Transverse colon (tissue), 4 donors: ENCODE measurements at places on chromosomes 1 and 21.

GRCh38 chr1:125087247-125087646 is 3902.5 kb downstream of the SRGAP2C start:
- H3K27me3 ChIP-seq, result peaks cover 14% of the 10 kb centered on the region
- no peaks in the 10 kb centered on the region for H3K36me3 ChIP-seq
- no peak for DNase-seq
- H3K27ac ChIP-seq, result no peak overlapping the region
- H3K4me3 ChIP-seq, result no peak overlapping the region

DNA sequence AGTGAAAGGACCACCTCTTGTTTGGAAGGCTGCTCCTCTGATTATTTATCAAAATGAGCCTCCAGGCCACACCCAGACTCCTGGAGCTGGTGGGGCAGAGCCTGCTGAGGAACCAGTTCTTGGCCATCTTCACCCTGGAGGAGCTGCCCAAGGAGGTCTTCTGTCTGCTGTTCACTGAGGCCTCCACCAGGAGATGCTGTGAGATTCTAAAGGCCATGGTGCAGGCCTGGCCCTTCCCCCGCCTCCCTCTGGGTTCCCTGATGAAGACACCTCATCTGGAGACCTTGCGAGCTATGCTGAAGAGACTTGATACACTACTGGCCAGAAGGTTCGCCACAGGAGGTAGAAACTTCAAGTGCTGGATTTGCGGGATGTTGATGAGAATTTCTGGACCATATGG is 61.7 kb upstream of the GJA8 start:
- no peaks in the 10 kb centered on the region for H3K36me3 ChIP-seq
- no peak overlapping the region for H3K27ac ChIP-seq
- no peaks in the 10 kb centered on the region for H3K27me3 ChIP-seq
- H3K4me1 ChIP-seq, result no peaks in the 10 kb centered on the region
- no peak for DNase-seq

DNA sequence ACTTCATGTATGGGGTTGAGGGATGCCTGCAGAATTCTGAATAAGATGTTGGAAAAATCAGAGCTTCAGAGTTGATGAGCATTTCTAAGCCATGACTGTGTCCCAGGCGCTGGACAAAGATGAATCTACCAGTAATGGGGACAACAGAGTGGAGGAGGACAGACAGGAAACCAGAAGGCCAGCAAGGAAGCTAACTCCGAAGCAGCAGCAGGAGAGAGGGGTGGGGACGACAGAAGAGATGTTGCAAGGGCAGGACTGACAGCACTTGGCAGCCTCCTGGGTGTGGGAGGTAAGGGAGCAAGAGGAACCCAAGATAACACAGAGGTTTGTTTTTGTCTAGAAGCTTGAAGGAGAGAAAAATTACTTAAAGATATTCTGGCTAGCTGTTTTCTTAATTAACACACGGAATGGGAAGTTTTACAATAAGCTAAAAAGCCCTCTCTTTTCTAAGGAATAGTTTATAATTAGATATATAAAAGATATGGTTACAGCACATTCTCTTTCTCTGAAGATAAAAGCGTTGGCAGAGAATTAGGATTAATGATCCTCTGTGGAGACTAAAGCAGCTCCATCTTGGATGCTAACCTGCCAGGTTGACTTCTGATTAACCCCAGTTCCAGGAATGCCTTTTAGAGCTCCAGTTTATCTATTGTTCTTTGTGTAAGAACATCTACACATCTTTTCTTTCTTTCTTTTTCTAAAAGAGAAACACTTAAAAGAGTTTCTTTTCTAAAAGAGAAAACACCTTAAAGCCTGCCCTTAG is 92.7 kb downstream of the TENT5C start:
- no peak for DNase-seq
- H3K27ac ChIP-seq, result no peak overlapping the region
- H3K36me3 ChIP-seq, result no peaks in the 10 kb centered on the region

- H3K4me1 ChIP-seq, result no peaks in the 10 kb centered on the region
- no peak overlapping the region for H3K27ac ChIP-seq
- H3K27me3 ChIP-seq, result no peaks in the 10 kb centered on the region
- no peak overlapping the region for H3K4me3 ChIP-seq
These were observed 55.3 kb upstream of the EIF4G3 start for GRCh38 chr1:21232044-21232443.

GRCh38 chr1:248793592-248793991 is 32.1 kb downstream of the SH3BP5L start:
- DNase-seq, result no peak
- no peak overlapping the region for H3K27ac ChIP-seq
- H3K4me1 ChIP-seq, result no peaks in the 10 kb centered on the region
- H3K4me3 ChIP-seq, result no peak overlapping the region
- no peaks in the 10 kb centered on the region for H3K27me3 ChIP-seq

DNA sequence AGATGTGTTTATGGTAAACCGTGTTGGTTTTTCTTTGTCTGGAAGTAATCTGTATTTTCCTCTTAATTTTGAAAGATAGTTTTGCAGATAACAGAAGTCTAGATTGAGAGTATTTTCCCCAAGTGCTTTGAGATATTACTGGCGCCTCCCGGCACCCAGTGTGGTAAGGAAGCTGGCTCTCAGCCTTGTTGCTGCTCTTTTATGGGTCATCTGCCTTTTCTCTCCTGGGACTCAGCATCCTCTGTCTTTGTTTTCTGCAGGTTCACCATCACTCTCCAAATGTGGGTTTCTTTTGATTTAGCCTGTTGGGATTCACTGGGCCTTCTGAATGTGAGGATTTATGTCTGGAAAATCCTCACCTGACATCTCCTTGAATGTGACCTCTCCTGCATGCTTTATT is 37.4 kb downstream of the POFUT2 start:
- DNase-seq, result no peak
- peaks cover 27% of the 10 kb centered on the region for H3K27me3 ChIP-seq
- no peaks in the 10 kb centered on the region for H3K36me3 ChIP-seq

DNA sequence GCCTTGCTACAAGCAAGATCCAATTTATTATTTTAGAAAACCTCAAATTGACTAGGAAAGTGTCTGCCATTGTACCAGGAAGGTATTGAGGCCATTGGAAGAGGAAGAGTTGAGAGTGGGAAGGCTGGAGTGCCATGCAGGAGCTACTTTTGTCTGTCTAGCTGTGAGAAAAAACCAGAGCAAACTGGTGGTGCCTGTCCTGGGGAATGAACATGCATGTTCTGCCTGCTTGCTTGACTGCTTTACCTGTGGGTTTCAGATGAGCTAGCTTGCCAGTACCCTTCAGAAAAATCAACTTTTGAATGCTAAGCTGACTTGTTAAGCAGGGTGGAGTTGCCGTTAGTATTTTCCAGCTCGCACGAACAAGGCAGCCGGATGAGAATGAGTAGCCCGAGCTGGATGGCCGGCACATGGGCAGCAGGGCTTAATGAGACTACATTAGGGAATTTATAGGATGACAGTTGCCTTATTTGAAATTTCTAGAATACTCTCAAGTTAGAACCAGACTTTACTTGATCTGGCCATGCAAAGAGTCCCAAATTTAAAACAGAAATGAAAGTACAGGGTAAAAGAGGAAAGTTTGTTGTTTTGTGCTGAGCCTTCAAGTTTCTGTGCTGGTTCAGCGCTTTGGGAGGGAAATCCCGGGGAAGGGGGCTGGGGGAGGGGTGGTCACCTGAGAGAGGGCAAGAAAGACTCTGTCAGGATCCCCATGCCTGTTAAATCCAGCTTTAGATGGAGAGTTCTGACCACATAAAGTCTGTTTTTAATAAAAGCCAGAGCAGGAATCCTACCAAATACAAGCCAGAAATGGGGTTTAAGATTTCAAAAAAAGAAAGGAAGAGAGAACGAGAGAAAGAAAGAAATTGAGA is 29.6 kb upstream of the C1orf105 start:
- no peaks in the 10 kb centered on the region for H3K36me3 ChIP-seq
- H3K4me1 ChIP-seq, result peaks cover 38% of the 10 kb centered on the region
- H3K27ac ChIP-seq, result peak overlapping the region; percentile 58
- H3K27me3 ChIP-seq, result no peaks in the 10 kb centered on the region
- DNase-seq, result peak; percentile 26

- H3K4me3 ChIP-seq, result no peak overlapping the region
- no peaks in the 10 kb centered on the region for H3K4me1 ChIP-seq
These were observed 18.6 kb downstream of the RO60 start for GRCh38 chr1:193077991-193078390.

DNA sequence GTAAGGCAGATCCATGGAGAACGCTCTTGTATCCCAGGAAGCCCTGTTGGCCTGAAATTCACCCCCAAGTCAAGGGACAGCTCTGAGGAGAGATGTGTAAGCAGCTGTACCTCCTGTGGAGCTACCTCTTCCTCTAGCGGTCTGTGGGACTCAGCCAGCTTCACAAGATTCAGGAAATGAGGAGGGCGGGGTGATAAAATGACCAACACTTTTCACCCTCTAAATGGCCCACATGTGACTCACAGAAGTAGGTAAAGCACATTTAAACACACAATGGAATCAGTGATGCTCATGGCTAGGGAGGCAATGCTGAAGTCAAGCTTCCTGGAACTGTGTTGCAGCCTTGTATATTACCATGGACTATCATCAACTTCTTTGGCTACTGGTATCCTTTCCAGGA is at the start of gene SH2D1B:
TSS of gene SH2D1B (minus strand) at position 135 of the 400 bp plus-strand sequence. CDS start at position 15, 120 bp downstream.
- no peak for DNase-seq
- H3K36me3 ChIP-seq, result no peaks in the 10 kb centered on the region
- H3K27ac ChIP-seq, result no peak within 1 kb of the TSS

DNA sequence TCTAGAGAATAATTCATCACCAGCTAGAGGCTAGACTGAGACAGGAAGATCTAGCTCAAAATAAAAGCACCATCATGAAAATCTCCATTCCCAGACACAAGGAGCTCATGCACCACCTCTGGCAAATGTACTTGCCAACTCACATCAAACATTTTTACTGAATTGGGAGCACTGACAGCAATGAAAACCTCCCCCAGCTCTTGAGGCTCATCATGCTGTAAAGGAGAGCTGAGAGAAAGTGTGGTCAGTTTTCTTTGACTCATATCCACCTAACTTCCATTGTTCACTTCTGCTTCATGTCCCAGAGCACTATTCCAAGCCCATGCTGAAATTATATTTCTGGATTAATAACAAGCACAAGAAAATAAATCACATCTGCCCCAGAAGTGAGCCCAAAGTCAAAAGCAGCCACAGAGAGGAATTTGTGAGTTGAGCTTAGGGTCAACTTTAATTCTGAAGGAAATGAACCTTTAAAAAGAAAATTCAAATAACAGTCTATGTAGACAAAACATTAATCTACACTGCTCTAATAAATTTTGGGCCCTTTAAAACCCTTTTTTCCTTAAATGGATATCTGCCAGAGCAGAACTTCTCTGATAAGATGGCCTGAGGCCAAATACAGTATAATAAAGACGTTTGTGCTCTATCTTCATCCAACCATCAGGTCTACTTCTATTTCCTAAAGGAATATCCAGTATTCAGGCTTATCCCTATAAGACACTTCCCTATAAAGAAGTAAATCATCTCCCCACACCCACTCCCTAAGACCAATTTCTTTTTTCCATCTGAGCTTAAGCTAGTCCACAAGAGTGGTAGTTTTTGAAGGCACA is 85.9 kb upstream of the ADAM30 start:
- H3K36me3 ChIP-seq, result no peaks in the 10 kb centered on the region
- no peaks in the 10 kb centered on the region for H3K27me3 ChIP-seq
- no peak overlapping the region for H3K4me3 ChIP-seq
- no peak for DNase-seq
- no peak overlapping the region for H3K27ac ChIP-seq

- no peaks in the 10 kb centered on the region for H3K27me3 ChIP-seq
- H3K27ac ChIP-seq, result peak overlapping the region; percentile 39
- H3K36me3 ChIP-seq, result no peaks in the 10 kb centered on the region
- no peak for DNase-seq
These were observed 499.2 kb downstream of the PLPP3 start for GRCh38 chr1:56080123-56080522.

DNA sequence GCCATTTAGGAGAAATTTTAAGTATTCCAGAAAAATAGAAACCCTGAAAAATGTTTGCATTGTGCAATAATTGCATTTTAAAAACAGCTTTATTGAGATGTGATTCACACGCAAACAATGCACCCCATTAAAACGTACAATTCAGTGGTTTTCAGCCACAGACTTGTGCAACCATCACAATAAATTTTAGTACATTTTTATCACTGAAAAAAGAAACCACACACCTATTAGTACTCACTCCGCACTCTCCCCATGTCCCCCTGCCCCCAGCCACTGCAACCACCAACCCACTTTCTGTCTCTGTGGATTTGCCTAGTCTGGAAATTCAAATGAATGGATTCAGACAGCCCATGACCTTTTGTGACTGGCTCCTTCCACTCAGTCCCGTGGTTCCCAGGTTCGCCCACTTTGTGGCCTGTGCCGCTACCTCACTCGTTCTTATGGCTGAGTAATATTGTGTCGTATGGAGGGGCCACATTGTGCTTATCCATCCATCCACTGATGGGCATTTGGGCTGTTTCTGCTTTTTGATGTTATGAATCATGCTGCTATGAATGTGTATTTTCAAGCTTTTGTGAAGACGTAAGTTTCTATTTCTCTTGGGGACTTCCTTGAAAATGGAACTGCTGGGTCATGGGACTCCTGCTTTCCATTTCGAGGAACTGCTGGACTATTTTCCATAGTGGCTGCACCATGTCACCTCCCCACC is 147.7 kb upstream of the ARHGEF16 start:
- no peak overlapping the region for H3K4me3 ChIP-seq
- H3K27me3 ChIP-seq, result no peaks in the 10 kb centered on the region
- no peaks in the 10 kb centered on the region for H3K36me3 ChIP-seq

DNA sequence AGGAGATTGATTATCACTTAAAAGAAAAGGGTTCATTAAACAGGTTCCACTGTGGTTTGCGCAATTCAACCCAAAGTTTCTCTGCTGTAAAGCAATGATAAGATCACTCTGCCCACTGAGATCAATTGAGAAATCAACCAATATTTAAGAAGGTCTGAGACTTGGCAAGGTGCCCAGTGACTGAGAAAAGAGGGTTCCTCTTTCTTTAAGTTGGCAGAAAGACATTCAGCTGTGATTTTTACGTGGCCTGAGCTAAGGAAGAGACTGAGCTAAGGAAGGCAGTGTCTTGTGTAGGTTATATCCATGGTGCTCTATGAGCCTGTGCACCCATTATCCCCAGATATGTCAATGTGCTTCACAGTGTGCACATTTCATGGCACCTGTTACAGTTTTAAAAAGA is 344.1 kb downstream of the DISC1 start:
- no peaks in the 10 kb centered on the region for H3K36me3 ChIP-seq
- H3K4me3 ChIP-seq, result no peak overlapping the region
- no peak overlapping the region for H3K27ac ChIP-seq

- H3K4me3 ChIP-seq, result no peak overlapping the region
- no peaks in the 10 kb centered on the region for H3K27me3 ChIP-seq
- H3K36me3 ChIP-seq, result no peaks in the 10 kb centered on the region
- no peak overlapping the region for H3K27ac ChIP-seq
- no peak for DNase-seq
These were observed 41.2 kb downstream of the HS2ST1 start for GRCh38 chr1:86955678-86956077.

- peaks cover 2% of the 10 kb centered on the region for H3K27me3 ChIP-seq
- no peaks in the 10 kb centered on the region for H3K36me3 ChIP-seq
- no peak within 1 kb of the TSS for H3K4me3 ChIP-seq
- peak; percentile 73 for DNase-seq
- no peak within 1 kb of the TSS for H3K27ac ChIP-seq
- peaks cover 9% of the 10 kb centered on the region for H3K4me1 ChIP-seq
These were observed at the start of gene MYOM3 for GRCh38 chr1:24111996-24112779. Gene MYOM3, minus strand, starts transcription at chr1:24112135. Its CDS starts 3,499 bp downstream, at chr1:24108636.
